Neuronal stem cell (in vitro differentiated cells): ENCODE measurements at places on chromosomes 16 and 17.

DNA sequence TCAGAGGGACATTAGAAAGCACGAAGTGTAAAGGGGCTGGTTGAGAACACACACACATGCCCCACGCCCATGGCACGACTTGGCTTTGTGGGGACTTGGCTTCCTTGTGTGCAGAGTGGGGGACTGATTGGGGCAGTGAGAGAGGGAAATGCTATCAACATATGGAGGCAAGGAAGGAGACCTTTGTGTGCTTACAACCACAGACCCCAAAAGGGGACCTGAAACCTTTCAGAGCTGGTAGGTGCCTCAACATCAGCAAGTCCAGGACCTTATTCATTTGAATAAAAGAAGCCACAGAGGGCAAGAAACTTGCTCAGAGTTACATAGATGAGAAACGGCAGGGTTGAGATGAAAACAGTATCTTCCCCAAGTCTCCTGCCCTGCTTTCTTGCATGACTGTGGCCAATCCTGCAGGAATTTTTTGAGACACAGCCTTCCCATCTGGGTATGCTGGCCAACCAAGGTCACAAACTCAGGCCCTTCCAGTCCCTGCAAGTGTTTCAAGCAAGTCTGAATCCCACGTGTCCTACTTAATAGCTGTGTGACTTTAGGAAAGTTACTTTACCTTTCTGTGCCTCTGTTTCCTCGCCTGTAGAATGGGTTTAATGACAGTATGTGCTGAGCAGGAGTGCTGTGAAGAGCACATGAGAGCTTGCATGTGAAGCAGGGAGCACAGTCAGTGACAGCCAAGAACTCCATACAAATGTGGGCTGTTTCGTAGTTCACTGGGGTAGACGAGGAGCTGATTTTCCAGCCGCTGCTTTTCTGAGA lies 26.2 kb downstream of the C16orf78 start:
- no peak for DNase-seq

GRCh38 chr17:44543213-44543904 lies 13.9 kb upstream of the FZD2 start:
- DNase-seq = peak; percentile 82

- peak; percentile 89 for DNase-seq
Measured at GRCh38 chr16:57639172-57639887, 10.9 kb downstream of the ADGRG1 start.

GRCh38 chr16:11796227-11797165 lies 562 bp downstream of the ZC3H7A start:
- DNase-seq = no peak

DNA sequence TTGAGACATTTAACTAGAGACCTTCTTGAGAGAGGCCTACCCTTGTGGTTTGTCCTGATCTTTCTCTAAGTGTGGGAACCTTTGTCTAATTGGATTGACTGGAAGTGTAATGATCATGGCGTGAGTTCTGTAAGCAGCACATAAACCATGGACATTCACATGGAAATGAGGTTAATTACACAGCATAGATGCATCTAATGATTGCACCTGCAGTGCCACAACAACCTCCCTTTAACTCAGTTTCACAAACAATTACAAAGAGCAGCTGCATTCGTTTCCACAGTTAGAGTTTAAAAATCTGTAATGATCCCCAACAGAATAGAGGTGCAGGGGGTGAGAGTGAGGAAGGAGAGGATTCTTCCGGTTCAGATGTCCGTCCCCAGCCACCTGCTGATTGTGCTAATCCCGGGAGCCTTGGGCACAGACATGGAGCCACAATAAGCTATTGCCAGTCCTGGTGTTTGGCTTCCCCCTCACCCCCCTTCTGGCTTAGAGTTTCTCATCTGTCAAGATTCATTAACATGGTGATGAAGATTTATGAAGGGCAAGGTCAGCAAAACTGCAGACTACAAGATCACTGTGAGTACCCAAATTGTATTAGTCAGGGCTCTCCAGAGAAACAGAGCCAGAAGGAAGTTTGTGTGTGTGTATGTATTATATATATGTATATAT lies 659.2 kb upstream of the SOX9 start:
- peak; percentile 38 for DNase-seq

- no peak for DNase-seq
Measured at GRCh38 chr17:49445591-49445990, 30.9 kb upstream of the PHB1 start.

DNA sequence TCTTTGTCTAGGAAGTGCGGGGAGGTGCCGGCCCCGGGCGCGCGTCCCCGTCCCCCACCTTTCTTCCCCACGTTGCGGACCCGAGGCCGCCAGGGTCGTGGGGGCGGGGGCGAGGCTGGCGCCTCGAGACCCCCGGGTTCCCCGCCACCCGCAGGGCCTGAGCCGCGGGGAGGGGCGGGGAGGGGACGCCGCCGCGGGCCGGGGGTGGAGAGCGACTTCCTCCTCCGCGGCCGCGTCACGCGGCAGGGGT lies 1.8 kb upstream of the ACTG1 start:
- no peak for DNase-seq

- no peak for DNase-seq
Measured at GRCh38 chr17:43587647-43588046, 41.5 kb upstream of the ETV4 start.

DNA sequence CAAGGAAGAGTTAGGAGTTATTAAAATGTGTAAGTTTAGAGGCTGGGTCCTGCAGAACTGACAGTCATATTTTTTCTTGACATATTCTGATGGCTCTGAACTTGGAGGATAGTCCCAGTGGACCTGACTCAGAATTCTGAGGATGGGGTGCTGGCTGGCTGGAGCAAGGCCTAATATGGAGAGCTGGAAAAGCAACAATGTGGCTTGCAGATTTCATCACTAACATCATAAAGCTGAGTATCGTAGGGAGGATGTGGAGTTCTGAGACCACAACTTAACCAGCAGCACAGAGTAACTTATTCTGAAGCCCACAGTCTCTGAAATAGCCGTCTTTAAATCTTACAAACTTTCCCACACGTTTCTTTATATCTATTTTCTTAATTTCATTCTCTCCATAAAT lies 2.3 kb downstream of the KRTAP1-5 start:
- no peak for DNase-seq
